Kidney epithelial cell (primary cell): ENCODE measurements at places on chromosomes 11 and 22.

DNA sequence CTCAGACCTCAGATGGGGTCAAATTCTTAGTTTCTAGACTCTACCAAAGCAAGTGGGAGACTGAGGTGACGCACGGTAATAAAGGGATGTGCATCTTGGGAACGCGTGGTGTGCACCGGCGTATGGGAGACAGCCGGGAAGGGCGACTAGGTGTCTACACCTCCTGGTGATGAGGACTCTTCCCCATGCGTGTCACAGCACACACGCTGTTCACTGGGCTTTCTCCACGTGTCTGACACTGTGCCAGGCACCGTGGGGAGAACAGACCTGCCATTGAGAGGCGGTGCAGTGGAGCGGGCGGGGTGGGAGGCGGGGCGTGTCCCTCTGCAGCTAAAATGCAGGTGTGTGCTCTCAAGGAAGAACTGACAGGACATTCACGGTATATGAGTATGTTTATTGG, 5.3 kb downstream of the FXYD6 start:
- DNase-seq: no peak

- DNase-seq: no peak
Observed at GRCh38 chr22:25569983-25570382, 5.5 kb downstream of the GRK3 start.

GRCh38 chr11:104594228-104594958, 303.9 kb downstream of the CASP12 start:
- DNase-seq: no peak

GRCh38 chr11:47488111-47488510, 39.2 kb upstream of the RAPSN start:
- DNase-seq: no peak

DNA sequence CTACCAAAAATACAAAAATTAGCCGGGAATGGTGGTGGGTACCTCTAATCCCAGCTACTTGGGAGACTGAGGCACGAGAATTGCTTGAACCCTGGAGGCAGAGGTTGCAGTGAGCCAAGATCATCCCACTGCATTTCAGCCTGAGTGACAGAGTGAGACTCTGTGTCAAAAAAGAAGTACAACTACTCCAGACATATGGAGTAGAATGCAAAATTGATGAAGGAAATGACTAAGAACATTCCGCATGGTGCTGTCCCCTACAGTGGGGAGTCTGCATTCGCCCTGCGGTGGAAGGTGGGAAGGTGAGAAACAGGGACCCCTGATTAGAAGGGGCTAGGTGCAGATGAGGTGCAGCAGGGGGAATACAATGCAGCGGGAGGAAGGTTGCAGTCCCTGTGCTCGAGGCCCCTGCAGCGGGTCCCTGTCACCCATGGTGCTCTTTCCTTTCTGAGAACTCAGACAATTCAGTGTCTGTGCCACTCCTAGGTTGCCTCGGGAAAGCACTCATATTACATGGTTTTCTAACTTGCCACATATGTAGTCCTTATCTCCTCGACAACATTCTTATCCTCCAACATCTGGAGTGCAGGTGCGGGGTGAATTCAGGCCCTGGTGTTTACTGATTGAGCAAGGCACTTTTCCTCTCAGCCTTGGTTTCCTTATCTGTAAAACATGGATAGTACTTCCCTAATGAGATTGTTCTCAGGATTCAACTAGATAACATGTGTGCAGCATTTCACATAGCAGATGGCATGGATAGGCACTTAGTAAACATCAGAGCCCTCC, 5.2 kb downstream of the POLD4 start:
- DNase-seq: no peak

DNA sequence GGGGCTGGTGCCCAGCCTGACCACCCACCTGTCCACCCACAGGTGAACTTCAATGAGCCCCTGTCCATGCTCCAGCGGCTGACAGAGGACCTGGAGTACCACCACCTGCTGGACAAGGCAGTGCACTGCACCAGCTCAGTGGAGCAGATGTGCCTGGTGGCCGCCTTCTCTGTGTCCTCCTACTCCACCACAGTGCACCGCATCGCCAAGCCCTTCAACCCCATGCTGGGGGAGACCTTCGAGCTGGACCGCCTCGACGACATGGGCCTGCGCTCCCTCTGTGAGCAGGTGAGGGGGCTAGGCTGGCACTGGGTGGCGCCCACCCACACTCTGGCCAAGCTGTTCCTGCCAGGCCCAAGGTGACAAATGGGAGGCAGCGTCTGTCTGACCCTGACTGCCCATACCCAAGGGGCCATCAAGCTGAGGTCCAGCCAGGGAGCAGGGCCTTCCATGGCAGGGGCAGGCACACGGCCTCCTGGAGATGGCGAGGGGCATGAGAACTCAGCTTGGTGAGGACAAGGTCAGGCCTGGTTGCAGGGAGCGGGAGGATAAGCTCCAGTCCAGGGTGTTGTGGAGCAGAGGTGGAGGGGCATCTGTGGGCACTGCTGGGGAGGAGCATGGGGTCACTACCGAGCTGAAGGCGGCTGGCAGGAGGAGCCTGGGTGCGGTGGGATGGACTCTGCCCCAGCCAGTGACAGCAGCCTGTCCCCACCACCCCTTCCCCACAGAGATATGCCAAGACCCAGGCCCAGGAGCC, 77.7 kb downstream of the MORC2 start:
- no peak for DNase-seq

- no peak for DNase-seq
Observed at GRCh38 chr11:39807904-39808303, 1651.5 kb downstream of the LRRC4C start.

GRCh38 chr22:40040927-40041326, 46.2 kb downstream of the FAM83F start:
- peak; percentile 16 for DNase-seq
